ENCODE measurements at places on chromosomes 3 and 15. TPM values are rescaled to one million over a fixed set of nuclear protein-coding genes. Genes with fewer than 3 reads are reported as not detected.

Gene CAMP
- 2.0 TPM for polyA plus RNA-seq

Gene PDCD10
- polyA plus RNA-seq: 73.0 TPM

Gene ARL14
- 211 TPM for polyA plus RNA-seq

Gene MME
- 122 TPM for polyA plus RNA-seq

Gene SLC51A
- polyA plus RNA-seq: 143 TPM

Gene NR1I2
- 105 TPM for polyA plus RNA-seq

Gene GOLGA6A
- polyA plus RNA-seq: not detected

Gene EFCC1
- 1.6 TPM for polyA plus RNA-seq

Gene PBRM1
- polyA plus RNA-seq: 7.0 TPM

Gene RPP14
- 19.9 TPM for polyA plus RNA-seq

Gene SLC30A4
- 5.3 TPM for polyA plus RNA-seq

Gene HRG
- polyA plus RNA-seq: not detected

Gene GOLGA8K
- polyA plus RNA-seq: not detected

Gene APOD
- polyA plus RNA-seq: 15.7 TPM

Gene NRROS
- 1.5 TPM for polyA plus RNA-seq

Gene GOLGA8Q
- not detected for polyA plus RNA-seq

Gene ZDHHC23
- polyA plus RNA-seq: 9.6 TPM

Gene MEGF11
- polyA plus RNA-seq: not detected

Gene MEIS2
- polyA plus RNA-seq: 8.7 TPM

Gene SLC27A2
- polyA plus RNA-seq: 15.7 TPM

Gene DCLK3
- 0.24 TPM for polyA plus RNA-seq

Gene BSN
- 0.69 TPM for polyA plus RNA-seq

Gene EXD1
- polyA plus RNA-seq: 0.27 TPM

Gene QTRT2
- polyA plus RNA-seq: 5.7 TPM
